ENCODE measurements at places on chromosomes 13 and 19.
A peak's percentile ranks its signal among the peaks of the same experiment; 100 is the strongest.

GRCh38 chr19:53958168-53958571, 4.6 kb upstream of the CACNG8 start:
- no peak for DNase-seq

- no peak for DNase-seq
Measured at GRCh38 chr13:67318860-67319259, 88.7 kb upstream of the PCDH9 start.

DNA sequence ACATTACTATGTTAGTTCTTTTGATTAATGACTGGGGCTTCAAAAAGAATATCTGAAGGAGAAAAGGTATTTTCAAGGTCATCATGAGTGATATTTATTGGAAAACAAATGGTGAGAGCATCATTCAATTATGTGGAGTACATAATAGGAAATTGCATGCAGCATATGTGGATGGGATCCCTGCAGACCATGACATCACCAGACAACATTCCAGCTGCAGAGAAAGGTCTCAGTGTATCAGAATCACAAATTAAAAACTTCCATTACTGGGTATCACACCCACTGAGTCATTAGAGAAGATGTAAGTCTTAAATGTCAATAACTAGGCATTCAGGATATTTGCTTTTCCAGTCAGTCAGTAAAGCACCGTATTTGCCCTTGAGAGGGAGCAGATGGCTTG, 574.4 kb upstream of the SLC10A2 start:
- no peak for DNase-seq

GRCh38 chr19:51660975-51661600, 14.5 kb upstream of the SIGLEC14 start:
- DNase-seq: peak; percentile 46

- no peak for DNase-seq
Measured at GRCh38 chr19:53600217-53600616, 31.6 kb upstream of the DPRX start.

Data from GM13977 (cell line).